ENCODE measurements at places on chromosomes 12 and 14.

DNA sequence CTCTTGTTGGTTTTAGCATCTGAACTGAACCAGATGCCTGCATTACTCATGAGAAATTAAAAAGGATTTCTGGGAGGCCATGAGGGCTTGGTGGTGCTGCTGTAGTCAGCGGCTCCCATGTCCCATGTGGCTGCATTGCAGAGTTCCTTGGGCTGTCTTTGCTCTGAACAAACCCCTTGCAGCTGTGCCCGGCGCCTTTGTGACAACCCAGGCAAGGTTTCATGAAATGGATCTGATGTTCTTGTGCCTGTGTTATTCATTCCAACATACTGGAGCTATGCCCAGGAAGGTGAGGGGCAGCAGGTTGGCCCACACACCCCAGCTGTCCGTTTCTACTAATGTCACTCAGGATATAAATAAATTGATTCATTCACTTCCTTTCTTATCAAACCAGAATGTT is 40.8 kb downstream of the TGFB3 start:
- no peak for DNase-seq

DNA sequence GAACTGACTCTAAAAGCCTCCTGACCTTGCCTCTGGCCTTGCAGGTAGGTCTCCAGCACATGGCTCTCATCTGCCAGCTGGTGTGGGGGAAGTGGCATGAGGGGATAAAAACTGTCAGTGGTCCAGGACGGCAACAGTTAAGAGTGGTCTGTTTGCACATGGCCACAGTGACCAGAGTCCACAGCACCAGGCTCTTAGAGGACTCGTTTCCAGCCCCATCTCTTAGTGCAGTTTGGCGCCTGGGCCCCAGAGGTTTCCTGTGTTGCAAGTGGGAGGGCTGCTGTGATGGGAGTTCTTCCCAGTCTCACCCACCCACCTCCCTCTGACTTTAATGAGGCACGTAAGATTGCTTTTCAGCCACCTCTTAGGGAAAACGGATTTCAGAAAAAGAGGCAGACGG is 37.0 kb downstream of the APPL2 start:
- no peak for DNase-seq

DNA sequence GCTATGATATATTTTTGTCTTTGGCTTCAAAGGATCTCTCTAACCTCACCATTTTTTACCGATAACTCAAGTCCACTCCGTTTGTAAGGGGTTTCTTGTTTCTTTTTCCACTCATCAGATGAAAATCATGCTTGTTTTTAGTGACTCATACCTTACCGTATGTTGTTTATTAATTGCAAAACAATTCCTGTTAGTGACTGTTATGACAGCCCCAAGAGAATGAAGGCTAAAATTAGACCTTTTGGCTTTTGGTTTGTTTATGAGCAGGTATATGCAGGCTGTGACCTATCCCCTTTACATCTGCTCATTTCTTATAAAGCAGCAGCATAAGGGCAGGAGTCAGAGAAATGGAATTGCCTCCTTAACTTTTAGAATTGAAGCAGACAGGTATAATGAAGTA is 319.8 kb downstream of the CEP128 start:
- no peak for DNase-seq

DNA sequence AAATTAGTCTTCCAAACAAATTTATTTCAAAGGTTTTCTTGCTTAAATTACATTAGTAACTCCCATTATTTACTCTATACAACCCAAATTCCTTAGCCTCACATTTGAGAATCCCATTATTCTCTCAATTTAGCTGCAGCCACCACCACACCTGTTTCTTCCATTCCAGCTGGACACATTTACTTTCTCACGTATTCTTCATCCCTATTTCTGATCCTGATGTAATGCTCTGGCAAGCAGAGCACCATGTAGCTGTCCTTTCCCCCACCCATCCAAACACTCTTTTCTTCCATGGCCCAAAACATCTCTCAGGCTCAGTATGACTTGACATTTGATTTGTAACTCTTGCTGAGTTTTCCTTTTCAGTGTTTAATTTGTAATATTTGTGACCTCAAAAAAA is 240.2 kb upstream of the CLEC14A start:
- DNase-seq: no peak

GRCh38 chr12:70236990-70237389 is 6.2 kb upstream of the CNOT2 start:
- no peak for DNase-seq

GRCh38 chr12:63949902-63950301 is 105.4 kb downstream of the SRGAP1 start:
- no peak for DNase-seq

DNA sequence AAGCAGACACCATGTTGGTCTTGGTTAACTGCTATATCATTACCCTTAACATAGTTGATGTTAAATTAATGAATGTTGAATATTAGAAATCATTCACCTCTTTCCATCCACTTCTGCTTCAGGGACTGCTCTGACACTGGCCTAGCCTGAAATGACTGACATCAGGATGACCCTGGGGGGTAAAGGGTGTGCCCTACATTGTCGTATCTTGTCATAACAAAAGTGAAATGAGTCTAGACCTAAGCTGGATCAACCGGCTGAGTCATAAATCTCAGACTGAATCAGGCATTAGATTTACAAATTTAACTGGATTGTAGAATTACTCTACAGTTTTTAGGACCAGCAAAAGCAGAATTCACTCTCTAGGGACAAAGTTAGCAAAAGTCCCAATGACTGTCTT is 35.3 kb downstream of the KICS2 start:
- peak; percentile 66 for DNase-seq

GRCh38 chr12:6355491-6356373 is 13.9 kb upstream of the TNFRSF1A start:
- peak; percentile 92 for DNase-seq

GRCh38 chr12:106720696-106721095 is 53.8 kb upstream of the RIC8B start:
- no peak for DNase-seq

DNA sequence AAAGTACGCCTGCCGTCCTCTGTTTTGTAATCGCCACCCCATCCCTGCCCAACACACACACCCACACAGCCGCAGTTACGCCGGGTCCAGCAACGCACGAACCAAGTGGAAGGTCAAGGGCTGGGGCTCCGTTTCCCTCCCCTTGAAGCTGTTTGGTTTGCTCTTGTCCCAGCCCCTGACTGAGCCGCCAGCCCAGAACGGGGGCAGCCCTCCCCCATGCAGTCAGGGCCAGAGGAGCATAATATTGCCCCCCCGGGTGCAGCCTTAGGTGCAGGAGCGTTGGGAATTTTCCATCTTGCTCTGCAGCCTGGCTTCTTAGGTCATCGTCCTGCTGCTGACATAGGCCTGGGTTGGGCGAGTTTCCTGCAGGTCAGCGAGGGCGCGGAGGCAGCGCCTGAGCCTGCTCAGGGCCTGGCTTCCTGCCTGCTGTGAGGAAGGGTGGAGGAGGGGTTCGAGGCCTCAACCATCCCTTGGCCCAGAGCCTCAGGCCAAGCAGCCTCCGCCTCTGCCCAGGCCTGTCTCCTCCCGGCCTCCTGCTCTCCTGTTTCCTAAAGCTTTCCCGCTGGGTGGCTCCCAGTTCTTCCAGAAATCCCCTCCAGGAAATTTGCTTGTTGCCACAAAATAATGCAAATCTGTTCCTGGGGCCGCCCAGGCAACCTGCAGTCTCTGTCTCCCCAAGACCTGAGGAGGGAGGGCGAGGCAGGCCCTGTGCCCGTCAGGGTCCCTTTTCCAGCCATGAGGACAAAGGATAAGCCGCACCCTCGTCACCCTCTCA is 44.5 kb downstream of the PSMA6 start:
- peak; percentile 92 for DNase-seq

DNA sequence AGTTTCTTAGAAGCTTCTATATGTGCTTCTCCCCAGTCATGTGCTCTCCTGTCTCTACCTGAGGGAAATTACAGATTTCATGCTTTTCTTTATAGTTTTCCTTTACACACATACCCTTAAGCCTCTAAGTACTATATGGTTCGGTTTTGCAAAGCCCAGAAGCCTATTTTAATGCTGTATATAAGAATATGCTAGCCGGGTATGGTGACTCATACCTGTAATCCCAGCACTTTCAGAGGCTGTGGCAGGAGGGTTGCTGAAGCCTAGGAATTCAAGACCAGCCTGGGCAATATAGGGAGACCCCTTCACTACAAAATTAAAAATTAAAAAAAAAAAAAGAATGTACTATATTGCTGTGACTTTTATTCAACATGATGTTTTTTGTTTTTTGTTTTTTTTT is 15.4 kb downstream of the DGLUCY start:
- no peak for DNase-seq

GRCh38 chr14:21074398-21075272 is 4.5 kb downstream of the ARHGEF40 start:
- no peak for DNase-seq

GRCh38 chr14:96083667-96084320 is 44.6 kb downstream of the C14orf132 start:
- DNase-seq: no peak

DNA sequence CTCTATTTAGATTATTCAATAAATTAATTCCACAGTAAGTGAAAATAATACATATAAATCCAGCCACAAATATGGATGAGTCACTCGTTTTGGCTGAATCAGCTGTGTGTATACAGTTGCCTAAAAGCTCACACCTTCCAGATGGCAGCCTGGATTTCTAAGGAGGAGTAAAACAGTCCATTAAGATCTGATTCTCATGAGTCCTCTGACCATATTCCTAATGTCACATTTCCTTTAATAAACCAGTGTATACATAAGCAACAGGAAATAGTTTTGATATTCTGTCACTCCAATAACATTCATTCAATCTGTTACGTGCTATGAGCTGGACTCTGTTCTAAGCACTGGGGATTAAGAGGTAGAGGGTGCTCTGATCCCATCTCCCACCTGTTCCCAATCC is 21.8 kb downstream of the MDM1 start:
- DNase-seq: no peak

DNA sequence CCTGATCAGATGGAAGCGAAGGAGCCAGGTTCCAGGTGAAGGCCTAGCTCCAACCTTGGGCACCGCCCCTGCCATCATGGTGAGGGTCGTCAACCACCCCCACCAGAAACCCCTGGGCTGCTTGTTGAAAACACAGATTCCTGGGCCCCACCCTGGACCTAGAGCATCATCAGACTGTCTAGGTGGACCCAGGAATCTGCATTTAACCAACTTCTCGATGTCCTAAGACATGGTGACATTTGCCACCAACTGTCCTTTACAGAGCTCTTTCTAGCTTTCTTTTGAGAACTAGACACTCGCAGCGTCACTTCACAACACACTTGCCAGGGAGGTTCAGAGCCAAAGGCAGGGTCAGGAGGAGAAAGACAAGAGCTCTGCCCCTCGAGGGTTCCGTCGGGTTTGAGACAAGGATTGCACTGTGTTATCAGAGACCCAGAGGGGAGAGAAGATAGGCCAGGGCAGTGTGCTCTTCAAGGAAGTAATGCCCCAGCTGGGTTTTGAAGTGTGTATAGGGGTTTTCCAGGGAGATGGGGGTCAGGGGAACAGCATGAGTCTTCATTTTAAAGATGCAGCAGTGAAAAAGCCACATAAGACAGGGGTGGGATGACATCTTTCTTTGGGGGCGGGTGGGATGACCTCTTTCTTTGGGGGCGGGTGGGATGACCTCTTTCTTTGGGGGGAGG is 24.6 kb downstream of the RFLNA start:
- no peak for DNase-seq

DNA sequence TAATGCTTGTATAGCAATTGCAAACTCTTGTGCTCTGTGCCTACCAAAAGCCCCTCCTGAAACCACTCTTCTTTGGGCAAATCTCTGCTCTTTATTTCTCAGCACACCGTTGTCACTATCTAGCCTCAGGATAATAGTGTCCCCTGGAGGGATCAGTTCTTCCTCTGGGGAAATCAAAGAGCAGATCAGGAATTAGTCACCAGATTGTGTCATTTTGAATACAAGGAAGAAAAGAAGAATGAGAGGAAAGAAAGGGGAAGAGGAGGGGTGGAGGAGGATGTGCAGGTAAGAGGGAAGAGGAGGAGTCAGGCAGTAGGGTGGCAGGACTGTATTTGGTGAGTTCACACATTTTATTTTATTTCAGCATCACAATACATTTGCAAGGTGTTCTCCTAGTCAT is 256.4 kb downstream of the GRIN2B start:
- DNase-seq: no peak

GRCh38 chr12:61414470-61414869 is 845.7 kb upstream of the USP15 start:
- no peak for DNase-seq

DNA sequence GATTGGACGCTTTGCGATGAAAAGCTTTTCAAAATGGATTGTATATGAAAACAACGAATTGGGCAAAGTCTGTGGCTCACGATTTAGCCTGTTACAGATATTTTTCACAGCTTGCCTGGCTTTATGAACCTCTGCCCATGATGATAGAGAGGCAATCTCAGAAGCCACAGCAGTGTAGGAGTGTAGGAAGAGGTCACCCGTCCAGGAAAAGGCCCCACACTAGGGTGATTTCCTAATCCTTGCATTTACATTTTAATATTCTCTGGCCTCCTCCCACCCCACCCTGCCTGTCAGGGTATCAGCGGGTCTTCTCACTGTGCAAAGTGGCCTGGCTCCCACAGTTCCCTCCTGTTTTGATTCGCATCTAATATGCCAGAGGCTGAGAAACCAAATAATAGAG is 81.8 kb upstream of the FOXN3 start:
- DNase-seq: peak; percentile 52

- DNase-seq: no peak
Observed at GRCh38 chr14:60250257-60251035, 1.4 kb downstream of the PPM1A start.

DNA sequence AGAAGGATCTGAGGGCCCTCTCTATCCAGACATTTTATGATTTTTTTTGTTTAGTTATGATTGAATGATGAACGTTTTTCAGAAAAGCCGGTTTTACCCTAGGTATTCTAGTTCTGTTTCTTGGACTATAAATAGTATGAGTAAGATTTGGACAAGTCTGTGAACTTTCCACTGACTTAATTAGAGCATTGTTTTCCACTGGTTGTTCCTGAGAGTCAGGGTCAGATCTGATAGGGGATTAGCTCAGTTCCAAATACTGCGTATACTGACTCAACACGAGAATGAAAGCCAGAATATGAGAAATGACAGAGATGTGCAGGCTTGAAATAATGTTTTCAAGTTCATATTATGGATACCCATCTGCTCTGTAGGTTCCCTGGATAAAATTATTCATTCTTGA is 361.6 kb downstream of the AEBP2 start:
- DNase-seq: no peak

GRCh38 chr12:29782285-29782870 is 1.4 kb downstream of the TMTC1 start:
- DNase-seq: peak; percentile 90

DNA sequence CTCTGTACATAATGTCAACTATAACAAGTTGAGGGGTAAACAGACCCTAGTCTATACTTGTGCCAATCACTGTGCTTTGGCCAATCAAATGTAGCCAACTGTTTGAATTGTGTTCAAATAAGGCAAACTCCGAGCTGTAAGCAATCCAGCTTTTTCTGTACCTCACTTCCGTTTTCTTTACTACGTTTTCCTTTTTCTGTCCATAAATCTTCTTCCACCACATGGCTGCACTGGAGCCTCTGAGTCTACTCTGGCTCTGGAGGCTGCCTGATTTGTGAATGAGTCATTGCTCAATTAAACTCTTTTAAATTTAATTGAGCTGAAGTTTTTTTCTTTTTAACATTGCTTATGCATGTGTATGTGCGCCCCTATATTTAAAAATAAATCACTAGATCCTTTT is 29.7 kb downstream of the CLEC1A start:
- peak; percentile 58 for DNase-seq

- no peak for DNase-seq
Observed at GRCh38 chr14:88562532-88562830, 356 bp upstream of the ZC3H14 start.

GRCh38 chr12:67843257-67843656 is 146.0 kb upstream of the IFNG-AS1 start:
- no peak for DNase-seq
